ENCODE measurements at places on chromosomes 12 and 14.
A peak's percentile ranks its signal among the peaks of the same experiment; 100 is the strongest.

- DNase-seq = peak; percentile 3
Measured at GRCh38 chr12:83826112-83826511, 1086.5 kb downstream of the SLC6A15 start.

- DNase-seq = no peak
Measured at GRCh38 chr14:100128688-100129087, 30.8 kb downstream of the DEGS2 start.

DNA sequence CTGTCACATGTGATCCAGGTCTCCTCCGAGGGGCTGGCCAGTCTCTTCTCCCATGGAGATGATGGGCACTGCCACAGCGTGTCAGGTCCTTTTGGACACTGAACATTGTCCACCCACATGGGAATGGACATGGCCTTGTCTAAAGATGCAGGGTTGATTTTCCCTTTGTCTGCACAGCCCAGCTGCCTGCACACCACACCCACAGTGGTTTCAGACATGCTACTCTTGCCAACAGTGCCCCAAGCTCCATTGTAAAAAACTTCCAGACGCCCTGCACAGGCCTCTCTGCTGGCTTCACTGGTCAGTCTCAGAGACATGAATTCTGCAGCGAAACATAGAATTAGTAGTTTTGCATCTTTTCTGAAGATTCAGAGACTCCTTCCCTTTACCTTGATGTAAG lies 18.5 kb downstream of the CD163 start:
- no peak for DNase-seq

DNA sequence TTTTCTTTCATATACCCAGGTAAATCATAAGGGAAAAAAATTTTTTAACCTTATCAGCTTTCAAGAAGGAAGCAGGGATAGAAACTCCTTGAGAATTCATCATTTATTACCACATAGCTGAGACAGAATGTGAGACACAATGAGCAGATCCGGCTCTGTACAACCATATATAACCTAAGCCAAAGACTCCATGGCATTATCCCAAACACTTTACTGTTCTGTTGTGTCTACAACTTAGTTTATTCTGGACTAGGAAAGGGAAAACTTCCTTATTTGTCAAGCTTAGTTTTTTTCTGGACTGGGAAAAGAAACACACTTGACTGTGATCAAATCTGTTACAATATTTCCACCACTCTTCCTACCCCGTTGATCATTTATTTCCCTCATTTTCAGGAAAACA lies 38.3 kb upstream of the CATSPERB start:
- no peak for DNase-seq

Measured in AG09319 (cell line).